ENCODE measurements at places on chromosomes 11 and 22. TPM values are rescaled to one million over a fixed set of nuclear protein-coding genes. Genes with fewer than 3 reads are reported as not detected.

DNA sequence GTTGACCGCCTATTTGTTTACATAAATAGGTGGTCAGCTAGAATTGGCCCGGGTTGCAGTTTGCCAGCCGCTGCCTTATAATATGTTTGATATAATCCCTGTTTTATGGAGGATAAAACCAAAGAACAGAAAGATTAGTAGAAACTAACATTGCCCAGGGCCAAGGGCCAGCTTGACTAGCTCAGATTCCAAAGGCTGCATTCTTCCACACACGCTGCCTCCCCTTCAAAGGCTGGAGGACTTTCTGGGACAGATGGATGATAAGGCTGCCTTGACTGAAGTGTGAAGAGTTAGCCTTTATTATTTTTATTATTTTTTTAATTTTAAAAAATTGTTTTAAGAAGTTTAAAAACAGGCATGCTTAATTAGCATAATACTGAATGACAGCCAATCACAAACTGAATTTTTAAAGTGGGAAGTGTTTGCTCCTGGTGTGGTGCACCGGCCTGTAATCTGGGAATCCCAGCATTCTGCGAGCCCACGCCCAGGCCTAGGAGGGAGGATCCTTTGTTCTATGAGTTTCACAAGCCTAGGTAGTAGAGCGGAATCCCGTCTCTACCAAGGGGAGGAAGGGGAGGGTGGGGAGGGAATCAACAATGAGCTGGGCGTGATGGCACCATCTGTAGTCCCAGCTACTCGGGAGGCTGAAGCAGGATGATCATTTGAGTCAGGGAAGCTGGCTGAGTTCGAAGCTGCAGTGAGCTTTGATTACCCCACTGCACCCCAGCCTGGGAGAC lies 114.9 kb downstream of the NAV2 start:
- H3K36me3 ChIP-seq = peaks cover 2% of the 10 kb centered on the region
- peaks cover 5% of the 10 kb centered on the region for H3K4me1 ChIP-seq
- H3K27ac ChIP-seq = no peak overlapping the region
- no peak for DNase-seq

The CREB3L1 gene
- 83.1 TPM for total RNA-seq

DNA sequence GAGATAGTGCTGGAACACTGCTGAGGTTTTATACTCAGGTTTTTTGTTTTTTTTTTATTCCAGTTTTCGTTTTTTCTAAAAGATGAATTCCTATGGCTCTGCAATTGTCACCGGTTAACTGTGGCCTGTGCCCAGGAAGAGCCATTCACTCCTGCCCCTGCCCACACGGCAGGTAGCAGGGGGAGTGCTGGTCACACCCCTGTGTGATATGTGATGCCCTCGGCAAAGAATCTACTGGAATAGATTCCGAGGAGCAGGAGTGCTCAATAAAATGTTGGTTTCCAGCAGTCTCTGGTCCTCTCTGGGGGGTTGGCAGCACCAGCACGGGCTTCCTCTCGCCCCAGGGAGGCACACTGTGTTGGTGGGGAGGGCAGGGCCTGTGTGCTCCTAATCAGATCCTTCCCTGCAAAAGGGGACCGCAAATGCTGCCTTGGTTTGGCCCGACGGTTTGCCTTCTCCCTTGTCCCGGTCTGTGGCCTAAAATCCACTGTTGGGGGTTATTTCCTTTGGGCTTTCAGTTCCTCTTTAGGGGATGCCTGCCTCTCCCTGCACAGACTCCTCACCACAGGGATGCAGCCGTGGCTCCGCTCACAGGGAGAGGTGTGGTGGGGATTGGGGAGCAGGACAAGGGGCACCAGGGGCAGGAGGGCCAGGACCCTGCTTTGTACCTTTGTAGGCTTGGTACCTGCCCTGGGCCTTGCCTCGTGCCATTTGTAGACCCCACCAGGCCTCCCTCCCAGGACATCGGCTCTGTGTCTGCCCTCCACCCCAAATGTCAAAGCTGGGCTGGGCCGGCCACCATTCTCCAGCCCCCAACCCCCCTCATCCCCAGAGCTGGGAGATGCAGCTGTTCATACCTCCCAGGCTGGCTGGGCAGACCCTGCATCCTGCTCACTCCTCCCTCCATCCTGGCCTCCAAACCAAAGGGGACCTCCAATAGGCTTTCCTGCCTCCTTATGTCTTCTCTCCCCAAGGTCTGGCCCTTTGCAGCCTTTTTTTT lies 13.5 kb downstream of the MCAT start:
- DNase-seq = no peak
- peaks cover 7% of the 10 kb centered on the region for H3K4me1 ChIP-seq
- no peaks in the 10 kb centered on the region for H3K27me3 ChIP-seq
- no peak overlapping the region for H3K27ac ChIP-seq

- no peak overlapping the region for H3K4me3 ChIP-seq
- H3K4me1 ChIP-seq = peaks cover 51% of the 10 kb centered on the region
- DNase-seq = peak; percentile 37
- H3K27me3 ChIP-seq = no peaks in the 10 kb centered on the region
Observed at GRCh38 chr11:65298655-65299179, 15.9 kb upstream of the CDC42EP2 start.

The ANO1 gene
- 1.5 TPM for total RNA-seq

DNA sequence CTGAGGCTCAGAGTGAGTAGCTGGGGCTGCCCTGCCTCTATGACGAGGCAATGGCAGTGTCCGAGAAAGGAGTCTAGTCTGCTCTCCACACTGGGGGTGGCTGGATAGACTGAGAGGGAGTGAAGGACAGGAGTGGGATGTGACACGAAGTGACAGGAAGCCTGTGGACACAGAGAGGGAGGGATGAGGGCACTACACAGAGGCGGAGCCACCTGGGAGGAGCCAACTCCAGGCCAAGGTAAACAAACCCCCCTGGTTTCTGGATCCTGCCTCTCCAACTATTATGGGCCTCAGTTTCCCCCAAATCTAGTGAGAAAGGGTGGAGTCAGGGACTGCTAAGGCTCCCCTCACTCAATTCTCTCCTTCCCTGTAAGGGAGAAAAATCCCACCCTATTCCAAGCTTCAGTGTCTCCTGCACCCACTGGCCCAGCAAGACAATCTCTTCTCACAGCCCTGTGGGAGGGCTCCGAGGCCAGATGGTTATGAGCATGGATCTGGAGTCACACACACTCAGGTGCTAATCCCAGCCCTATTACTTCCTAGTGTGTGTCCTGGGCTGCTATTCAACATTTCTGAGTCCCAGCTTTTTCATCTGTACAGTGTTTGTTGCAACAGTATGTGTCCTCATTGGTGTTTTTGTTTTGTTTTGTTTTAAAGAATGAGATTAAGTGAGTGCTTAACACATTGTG lies 24.9 kb downstream of the ASPHD2 start:
- peaks cover 23% of the 10 kb centered on the region for H3K36me3 ChIP-seq
- H3K27ac ChIP-seq = no peak overlapping the region
- H3K27me3 ChIP-seq = no peaks in the 10 kb centered on the region
- DNase-seq = no peak

The DERL3 gene
- total RNA-seq = 4.6 TPM

DNA sequence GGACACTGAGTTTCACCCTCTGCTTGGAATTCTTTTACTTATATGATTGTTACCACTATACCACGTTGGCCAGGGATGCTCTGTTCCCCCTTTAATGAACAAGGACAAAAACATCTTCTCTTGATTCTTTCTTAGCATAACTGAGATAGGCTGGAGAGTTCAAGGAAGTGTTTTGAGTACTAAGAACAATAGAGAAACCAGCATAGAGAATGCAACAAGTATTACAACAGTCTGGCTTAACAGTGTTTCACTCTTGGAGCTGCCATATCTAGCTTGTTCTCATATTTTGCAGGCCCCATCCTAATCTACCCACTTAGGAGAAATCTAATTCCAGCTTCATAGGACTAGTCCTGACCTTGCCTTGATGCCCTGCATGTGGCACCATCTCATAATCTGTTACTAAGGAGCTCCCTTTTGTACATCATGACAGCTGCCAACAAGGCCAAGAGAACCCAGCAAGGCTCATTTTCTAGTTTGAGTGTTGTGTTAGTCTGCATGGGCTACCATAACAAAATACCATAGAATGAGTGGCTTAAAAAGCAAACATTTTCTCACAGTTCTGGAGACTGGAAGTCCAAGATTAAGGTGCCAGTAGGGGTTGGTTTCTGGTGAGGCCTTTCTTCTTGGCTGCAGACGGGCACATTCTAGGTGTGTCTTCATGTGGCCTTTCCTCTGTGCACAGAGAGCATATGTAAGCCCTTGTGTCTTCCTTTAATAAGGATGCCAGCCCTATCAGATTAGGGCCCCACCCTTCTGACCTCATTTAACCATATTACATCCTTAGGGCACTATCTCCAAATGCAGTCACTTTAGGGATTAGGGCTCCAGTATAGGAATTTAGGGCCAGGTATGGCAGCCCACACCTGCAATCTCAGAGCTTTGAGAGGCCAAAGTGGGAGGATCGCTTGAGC lies 37.8 kb downstream of the PACS1 start:
- no peak for DNase-seq
- H3K27me3 ChIP-seq = no peaks in the 10 kb centered on the region
- H3K4me1 ChIP-seq = peaks cover 37% of the 10 kb centered on the region
- H3K27ac ChIP-seq = no peak overlapping the region
- H3K4me3 ChIP-seq = no peak overlapping the region

The TBX1 gene
- 20.8 TPM for total RNA-seq

- H3K27me3 ChIP-seq = no peaks in the 10 kb centered on the region
- H3K36me3 ChIP-seq = no peaks in the 10 kb centered on the region
- H3K4me1 ChIP-seq = peaks cover 63% of the 10 kb centered on the region
- DNase-seq = no peak
- no peak overlapping the region for H3K4me3 ChIP-seq
Observed at GRCh38 chr11:78802058-78802761, 227.5 kb upstream of the NARS2 start.

The TRPM5 gene
- not detected for total RNA-seq

DNA sequence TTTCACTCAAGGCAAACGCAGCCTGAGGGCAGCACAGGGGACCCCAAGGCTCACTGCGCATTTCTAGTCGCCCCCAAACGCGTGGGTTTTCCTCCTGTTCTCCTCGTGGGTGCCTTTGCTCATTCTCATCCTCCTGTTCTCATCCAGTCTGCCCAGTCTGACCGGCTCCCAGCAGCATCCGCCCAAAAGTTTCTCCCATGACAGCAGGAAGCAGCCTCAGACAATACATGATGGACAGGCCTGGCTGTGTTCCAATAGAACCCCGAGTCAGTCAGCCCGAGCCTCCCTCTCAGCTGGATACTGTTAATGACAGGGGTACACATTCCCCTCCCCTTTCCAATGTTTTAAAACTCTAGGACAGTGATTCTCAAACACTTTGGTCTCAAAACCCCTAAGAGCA lies 22.5 kb upstream of the KRTAP5-7 start:
- peaks cover 9% of the 10 kb centered on the region for H3K4me1 ChIP-seq
- peaks cover 28% of the 10 kb centered on the region for H3K36me3 ChIP-seq

The ACR gene
- total RNA-seq = 0.45 TPM

GRCh38 chr11:99987821-99988470 lies 699.1 kb upstream of the ARHGAP42 start:
- H3K4me3 ChIP-seq = no peak overlapping the region
- H3K4me1 ChIP-seq = no peaks in the 10 kb centered on the region
- H3K36me3 ChIP-seq = no peaks in the 10 kb centered on the region

The TRPC6 gene
- total RNA-seq = 0.46 TPM

GRCh38 chr11:131645237-131645636 lies 274.8 kb downstream of the NTM start:
- H3K4me3 ChIP-seq = no peak overlapping the region
- H3K36me3 ChIP-seq = peaks cover 2% of the 10 kb centered on the region
- no peaks in the 10 kb centered on the region for H3K4me1 ChIP-seq
- H3K27me3 ChIP-seq = peaks cover 19% of the 10 kb centered on the region
- H3K27ac ChIP-seq = no peak overlapping the region
- no peak for DNase-seq

GRCh38 chr11:68127714-68128681 lies 6.8 kb upstream of the CHKA start:
- peak; percentile 83 for DNase-seq
- H3K36me3 ChIP-seq = peaks cover 7% of the 10 kb centered on the region
- peaks cover 25% of the 10 kb centered on the region for H3K4me1 ChIP-seq
- H3K4me3 ChIP-seq = peak overlapping the region; percentile 65

The VEGFB gene
- total RNA-seq = 165 TPM

DNA sequence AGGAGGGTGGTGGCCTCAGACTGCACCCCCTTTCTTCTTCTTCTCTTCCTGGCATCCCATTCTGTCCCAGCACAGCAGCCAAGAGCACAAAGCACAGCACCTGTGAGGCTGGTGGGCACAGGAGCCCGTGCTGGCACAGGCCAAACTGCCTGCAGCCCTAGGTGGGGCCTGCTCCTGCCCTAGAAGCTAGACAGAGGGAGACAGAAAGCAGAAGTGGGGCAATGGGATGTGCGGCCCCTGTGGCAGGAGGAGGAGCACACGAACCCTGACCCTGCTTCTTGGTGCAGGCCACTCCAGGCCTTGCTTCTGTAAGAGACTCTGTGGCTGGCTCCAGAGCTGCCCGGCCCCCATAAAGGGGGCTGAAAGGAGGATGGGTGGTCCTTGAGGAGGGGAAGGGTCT lies 3.9 kb upstream of the PTS start:
- no peak overlapping the region for H3K4me3 ChIP-seq
- no peaks in the 10 kb centered on the region for H3K36me3 ChIP-seq
- H3K27me3 ChIP-seq = no peaks in the 10 kb centered on the region
- no peak overlapping the region for H3K27ac ChIP-seq

GRCh38 chr11:911031-911889 lies 650 bp upstream of the CHID1 start:
- peak overlapping the region; percentile 51 for H3K27ac ChIP-seq
- H3K27me3 ChIP-seq = no peaks in the 10 kb centered on the region
- H3K4me3 ChIP-seq = peak overlapping the region; percentile 73
- peaks cover 2% of the 10 kb centered on the region for H3K36me3 ChIP-seq

DNA sequence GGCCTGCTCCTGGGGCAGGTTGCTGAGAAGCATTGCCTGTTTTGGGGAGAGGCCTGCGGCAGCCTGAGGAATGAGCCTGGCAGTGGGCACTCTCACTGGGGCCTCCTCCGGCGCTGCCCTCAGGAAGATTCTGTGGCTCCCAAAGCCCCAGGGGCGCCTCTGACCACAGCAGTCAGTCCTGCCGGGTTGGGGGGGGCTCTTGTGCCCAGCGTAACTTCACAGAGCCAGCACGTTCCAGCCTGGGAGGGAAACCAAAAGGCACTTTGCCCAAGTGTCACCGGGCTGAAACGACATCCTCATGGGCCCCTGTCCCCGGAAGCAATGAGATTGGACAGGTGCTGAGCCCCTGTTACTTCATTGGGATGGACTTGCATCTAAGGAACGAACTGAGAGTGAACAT lies 4.3 kb upstream of the LRP5 start:
- H3K27me3 ChIP-seq = no peaks in the 10 kb centered on the region
- no peaks in the 10 kb centered on the region for H3K36me3 ChIP-seq
- no peak for DNase-seq
- H3K27ac ChIP-seq = no peak overlapping the region
- no peaks in the 10 kb centered on the region for H3K4me1 ChIP-seq
- H3K4me3 ChIP-seq = no peak overlapping the region

DNA sequence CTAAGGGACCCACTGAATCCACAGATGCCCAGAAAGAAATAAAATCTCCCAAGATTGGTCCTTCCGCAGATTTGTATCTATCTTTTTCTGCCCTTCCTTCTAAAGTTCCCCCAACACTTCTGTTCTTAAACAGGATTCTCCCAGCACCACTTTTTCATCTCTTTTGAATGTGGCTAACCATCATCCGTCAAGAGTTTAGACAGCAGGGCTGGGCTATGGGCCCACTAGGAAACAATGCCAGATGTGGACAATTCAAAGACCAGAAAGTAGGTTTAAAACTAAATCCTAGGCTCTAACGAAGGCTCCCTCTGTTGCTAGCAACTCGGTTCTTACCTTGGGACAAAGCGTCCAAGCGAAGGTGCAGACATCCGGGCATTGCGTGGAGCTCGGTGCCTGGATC lies 100.0 kb downstream of the AMBRA1 start:
- no peak overlapping the region for H3K27ac ChIP-seq
- peaks cover 3% of the 10 kb centered on the region for H3K36me3 ChIP-seq
- H3K4me1 ChIP-seq = peaks cover 14% of the 10 kb centered on the region
- no peak for DNase-seq

GRCh38 chr11:36328966-36329673 lies 33.0 kb downstream of the PRR5L start:
- no peak overlapping the region for H3K4me3 ChIP-seq
- H3K36me3 ChIP-seq = no peaks in the 10 kb centered on the region
- no peak overlapping the region for H3K27ac ChIP-seq
- H3K4me1 ChIP-seq = peaks cover 4% of the 10 kb centered on the region
- H3K27me3 ChIP-seq = no peaks in the 10 kb centered on the region
